ENCODE measurements at places on chromosomes 4 and X.

GRCh38 chrX:14266705-14267104 is 237.0 kb upstream of the GEMIN8 start:
- no peak for DNase-seq

GRCh38 chr4:141913928-141914327 is 277.5 kb downstream of the IL15 start:
- no peak for DNase-seq

DNA sequence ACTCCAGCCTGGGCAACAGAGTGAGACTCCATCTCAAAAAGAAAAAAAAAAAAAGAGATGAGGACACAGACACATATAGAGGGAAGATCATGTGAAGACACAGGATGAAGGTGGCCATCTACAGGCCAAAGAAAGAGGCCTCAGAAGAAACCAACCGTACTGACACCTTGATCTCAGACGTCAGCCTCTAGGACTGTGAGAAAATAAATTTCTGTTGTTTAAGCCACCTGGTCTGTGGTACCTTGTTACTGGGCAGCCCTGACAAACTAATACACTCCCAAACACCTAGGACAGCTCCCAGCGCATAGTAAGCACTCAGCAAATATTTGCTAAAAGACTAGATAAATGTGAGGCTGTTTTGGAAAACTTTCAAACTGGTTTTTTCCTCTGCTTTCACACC is 59.2 kb upstream of the SMIM10 start:
- no peak for DNase-seq

GRCh38 chrX:109831326-109831985 is 98.4 kb upstream of the ACSL4 start:
- no peak for DNase-seq

- DNase-seq = no peak
Observed at GRCh38 chrX:149522916-149523315, 17.8 kb upstream of the IDS start.

- no peak for DNase-seq
Observed at GRCh38 chr4:125317525-125317877, 2.7 kb downstream of the FAT4 start.

DNA sequence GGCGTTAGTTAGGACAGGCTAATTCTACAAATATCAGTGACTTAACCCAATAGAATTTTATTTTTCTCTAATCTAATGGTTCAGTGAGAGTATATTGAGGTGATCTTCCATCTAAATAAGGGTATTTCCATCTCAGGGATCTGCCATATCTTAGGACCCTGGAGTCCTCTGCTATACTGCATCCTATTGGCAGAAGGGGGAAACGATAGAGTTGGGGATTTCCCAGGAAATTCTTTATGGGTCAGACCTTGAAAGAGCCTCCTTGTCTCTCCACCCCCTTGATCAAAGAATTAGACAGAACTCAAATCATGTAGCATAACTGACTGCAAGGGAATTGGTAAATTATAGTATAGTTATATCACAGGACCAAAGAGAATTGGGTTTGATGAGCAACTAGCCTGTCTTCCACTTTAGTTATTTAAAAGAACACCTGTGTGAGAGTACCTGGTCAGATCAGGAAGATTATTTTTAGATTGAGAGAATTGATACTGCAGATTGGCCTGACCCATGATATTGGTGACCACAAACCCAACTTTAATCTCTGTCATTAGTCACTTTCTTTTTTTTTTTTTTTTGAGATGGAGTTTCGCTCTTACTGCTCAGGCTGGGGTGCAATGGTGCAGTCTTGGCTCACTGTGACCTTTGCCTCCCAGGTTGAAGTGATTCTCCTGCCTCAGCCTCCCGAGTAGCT is 25.6 kb downstream of the SMARCA5 start:
- DNase-seq = no peak

GRCh38 chr4:144645631-144646522 is at the start of gene HHIP:
Gene HHIP, plus strand, starts transcription at chr4:144646156. Its CDS starts 520 bp downstream, at chr4:144646676.
- no peak for DNase-seq

GRCh38 chr4:19987746-19988145 is 264.0 kb upstream of the SLIT2 start:
- no peak for DNase-seq

DNA sequence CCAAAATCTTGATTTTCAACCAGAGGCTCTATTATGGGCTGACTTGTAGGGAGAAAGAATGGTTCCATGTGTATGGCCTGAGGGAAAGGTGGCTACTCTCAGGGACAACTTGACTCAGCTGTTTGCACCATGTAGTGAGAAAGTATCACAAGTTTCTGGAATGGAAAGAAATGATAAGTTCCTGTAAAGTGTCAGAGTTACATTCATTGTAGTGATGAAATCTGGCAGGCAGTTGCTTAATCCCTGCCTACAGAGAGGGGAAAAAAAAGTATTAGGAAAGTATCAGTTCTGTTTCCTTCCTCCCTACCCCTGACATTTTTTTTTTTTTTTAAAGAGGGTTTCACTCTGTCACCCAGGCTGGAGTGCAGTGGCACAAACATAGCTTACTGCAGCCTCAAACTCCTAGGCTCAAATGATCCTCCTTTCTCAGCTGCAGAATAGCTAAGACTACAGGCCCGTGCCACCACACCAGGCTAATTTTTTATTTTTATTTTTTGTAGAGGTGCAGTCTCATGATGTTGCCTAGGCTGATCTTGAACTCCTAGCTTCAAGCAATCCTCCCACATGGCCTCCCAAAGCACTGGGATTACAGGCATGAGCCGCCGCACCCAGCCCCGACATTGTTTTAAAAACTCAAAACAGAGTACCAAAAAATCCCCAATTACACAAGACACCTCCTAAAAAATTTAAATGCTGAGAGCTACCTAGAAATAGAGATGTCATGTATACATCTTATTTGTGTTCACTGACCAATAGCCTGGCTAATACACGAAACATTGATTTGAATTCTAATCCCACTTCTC is 4.8 kb upstream of the FBXL5 start:
- DNase-seq = no peak

GRCh38 chr4:80610845-80611677 is 275.5 kb downstream of the CFAP299 start:
- DNase-seq = no peak

GRCh38 chrX:1597345-1598020 is 6.1 kb downstream of the AKAP17A start:
- DNase-seq = no peak

GRCh38 chr4:176377780-176378179 is 58.0 kb downstream of the SPCS3 start:
- DNase-seq = no peak

GRCh38 chr4:128452415-128452814 is 164.8 kb upstream of the PGRMC2 start:
- no peak for DNase-seq

GRCh38 chr4:27638163-27638915 is 777.7 kb downstream of the STIM2 start:
- DNase-seq = no peak

DNA sequence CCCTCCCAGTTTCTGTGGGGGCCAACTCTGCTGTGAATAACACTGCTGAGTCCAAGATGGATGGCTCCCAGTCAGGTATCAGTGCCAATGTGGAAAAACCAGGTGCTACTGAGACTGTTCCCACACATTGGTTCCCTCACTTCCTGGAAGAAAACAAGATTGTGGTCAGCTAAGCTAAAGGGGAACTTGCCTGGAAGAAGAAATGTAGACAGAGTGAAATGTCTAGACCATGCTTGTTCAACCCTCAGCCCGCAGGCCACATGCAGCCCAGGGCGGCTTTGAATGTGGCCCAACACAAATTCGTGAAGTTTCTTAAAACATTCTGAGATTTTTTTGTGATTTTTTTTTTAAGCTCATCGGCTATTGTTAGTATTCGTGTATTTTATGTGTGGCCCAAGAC is 28.6 kb upstream of the UTP14A start:
- no peak for DNase-seq

GRCh38 chrX:46279925-46280313 is 265.3 kb downstream of the ZNF674 start:
- no peak for DNase-seq

GRCh38 chr4:234178-234577 is 71.1 kb downstream of the ZNF732 start:
- no peak for DNase-seq

- no peak for DNase-seq
Observed at GRCh38 chr4:177087060-177087459, 222.6 kb upstream of the NEIL3 start.

- DNase-seq = no peak
Observed at GRCh38 chrX:3244955-3245354, 101.5 kb downstream of the MXRA5 start.

- no peak for DNase-seq
Observed at GRCh38 chrX:46262304-46262703, 282.9 kb downstream of the ZNF674 start.

DNA sequence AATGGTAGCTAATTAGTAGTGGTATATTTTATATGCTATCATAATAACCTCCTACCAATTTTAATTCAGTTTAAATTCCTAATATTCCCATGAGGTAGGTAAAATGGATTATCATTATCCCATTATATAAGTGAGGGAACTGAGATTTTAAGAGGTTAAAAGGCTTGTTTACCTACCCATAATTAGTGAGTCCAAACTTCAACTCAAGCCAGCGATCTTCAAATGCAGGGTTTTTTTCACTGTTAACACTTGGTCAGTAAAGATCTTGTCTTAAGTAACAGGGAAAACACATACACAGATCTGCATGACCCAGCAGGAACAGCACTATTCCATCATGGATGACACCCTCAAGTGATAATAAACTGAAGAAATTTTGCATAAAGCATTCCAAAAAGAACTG is 31.3 kb downstream of the FABP2 start:
- DNase-seq = no peak

DNA sequence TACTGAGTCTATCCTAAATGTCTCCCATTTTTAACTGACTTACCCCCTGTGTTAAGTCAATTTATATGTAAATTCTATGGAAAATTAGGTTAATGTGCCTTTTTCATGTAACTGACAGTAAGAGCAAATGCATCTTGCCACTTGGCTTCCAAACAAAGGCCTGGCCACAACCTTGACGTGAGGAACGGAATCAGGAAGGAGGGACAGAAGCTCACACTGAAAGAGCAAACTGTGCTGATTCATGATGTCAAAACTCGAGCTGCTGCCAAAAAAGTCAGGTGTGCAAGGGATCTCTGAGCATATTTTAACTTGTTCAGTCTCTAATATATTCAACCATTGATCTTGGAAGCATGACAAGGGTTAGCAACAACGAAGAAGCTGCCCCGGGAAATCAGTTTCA is 35.8 kb downstream of the GPM6A start:
- DNase-seq = no peak

GRCh38 chrX:47185241-47185640 is 8.4 kb upstream of the UBA1 start:
- no peak for DNase-seq

- DNase-seq = no peak
Observed at GRCh38 chr4:110487873-110488272, 11.9 kb downstream of the ENPEP start.

- no peak for DNase-seq
Observed at GRCh38 chr4:128722911-128723310, 86.6 kb upstream of the JADE1 start.

DNA sequence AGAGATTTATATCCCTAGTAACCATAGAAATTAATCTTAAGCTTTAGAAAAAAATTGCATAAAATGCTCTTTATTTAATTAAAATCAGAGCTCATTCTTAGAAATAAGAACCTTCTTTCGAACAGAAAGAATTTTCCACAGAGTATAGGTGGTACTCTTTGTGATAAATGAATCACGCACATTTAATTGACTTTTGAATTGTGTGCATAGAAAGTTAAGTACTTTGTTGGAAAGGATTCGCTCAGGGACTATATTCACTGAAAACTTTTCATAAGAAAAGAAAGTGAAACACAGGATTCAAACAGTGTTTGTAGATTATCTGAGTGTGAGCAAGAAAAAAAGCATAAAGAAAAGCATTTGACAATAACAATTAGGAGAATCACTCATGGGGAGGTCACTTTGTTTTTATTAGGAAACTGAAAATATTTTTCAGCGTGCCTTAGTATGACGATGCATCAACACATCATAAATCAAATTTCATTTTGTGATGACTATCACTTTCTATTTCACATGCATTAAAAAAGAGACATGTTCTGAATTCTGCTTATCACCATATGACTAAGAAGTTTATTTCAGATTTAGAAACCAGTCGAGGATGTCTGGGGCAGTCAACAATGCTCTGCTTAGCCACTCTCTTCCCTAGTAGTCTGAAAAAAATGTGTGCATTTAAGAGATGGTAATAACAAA is 49.5 kb downstream of the STX18 start:
- no peak for DNase-seq

- no peak for DNase-seq
Observed at GRCh38 chrX:42415636-42416035, 362.3 kb downstream of the PPP1R2C start.

DNA sequence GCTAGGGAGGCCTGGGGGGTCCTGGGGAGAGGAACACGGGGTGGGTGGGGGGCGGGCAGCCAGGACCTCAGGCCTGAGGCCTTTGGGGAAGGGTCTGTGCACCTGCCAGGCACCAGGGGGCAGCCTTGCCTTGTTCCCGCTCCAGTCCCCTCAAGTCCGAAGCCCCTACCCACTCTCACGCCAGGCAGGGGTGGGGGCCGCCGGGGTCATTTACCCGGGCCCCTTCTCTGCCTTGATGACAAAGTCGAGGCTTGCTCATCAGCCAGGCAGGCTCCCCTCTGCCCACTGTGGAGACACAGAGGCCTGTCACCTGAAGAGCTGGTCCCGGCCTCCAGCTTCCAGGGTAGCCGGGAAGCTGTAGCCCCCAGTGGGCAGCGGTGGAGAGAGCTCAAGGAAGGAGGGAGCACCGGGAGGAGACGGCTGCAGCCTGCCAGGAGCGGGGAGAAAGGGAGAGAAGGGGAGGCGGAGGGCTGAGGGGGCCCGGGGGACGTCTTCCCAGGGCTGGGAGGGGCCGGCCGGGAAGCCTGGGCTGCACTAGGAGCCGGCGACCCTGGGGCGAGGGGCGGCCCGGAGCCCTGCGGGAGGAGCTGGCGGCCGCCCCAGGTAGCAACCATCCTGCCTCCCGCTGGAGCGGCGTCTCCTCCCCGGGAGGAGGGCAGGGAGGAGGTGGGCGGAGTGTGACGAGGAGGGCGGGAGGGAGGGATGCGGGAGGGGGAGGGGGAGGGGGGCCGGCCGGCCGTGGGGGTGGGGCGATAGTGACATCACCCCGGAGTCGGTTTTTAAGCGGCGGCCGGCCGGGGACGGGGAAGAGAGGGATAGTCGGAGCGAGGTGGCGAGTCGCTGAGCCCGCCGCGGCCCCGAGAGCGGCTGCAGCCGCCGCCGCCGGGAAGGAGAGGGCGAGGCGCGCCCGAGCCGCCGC is at the start of gene SLC6A8:
Gene SLC6A8, plus strand, starts transcription at position 806 of the 919 bp plus-strand sequence. CDS start 649 bp downstream, outside the sequence.
- DNase-seq = peak; percentile 27

DNA sequence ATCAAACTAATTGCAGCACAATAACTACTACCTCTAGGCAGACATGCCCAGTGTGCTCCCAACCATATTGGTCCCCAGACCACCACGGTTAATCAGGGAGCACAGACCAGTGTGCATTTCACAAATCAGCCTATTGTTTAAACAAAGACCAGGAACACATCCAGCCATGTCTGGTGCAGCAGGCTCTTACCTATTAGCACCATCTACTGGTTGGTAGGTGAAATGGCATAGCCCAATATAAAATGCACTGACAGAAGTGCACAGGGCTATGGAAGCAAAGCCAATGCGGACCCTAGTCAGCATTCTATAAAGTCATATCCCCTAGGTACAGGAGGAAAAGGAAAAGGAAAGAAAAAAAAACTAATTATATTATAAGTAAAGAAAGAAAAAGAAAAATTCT is 15.5 kb upstream of the CYLC1 start:
- no peak for DNase-seq

GRCh38 chr4:147076179-147076578 is 130.5 kb upstream of the TTC29 start:
- DNase-seq = no peak
